ENCODE measurements at places on chromosomes 3 and 15. TPM values are rescaled to one million over a fixed set of nuclear protein-coding genes. Genes with fewer than 3 reads are reported as not detected.

DNA sequence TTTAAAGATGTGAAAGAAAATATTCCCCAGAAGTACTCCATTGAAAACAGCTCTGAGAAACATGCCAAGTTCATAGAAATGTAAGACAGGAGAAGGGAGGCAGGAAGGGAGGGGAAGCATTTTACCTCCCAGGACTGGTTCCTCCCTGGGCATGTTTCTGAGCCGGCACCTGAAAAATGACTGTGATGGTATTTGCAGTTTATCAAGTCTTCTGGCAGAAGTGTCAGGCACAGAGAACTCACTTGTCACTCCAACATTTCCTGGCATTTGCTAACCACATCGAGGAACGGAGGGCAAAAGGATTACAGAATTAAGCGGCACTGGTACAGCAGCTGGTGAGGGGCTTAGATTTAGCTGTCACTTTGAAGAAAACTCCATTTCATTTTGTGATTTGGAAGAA is 1054.0 kb downstream of the TUSC7 start:
- no peak for DNase-seq

- DNase-seq = no peak
These were observed 51.4 kb upstream of the IQSEC1 start for GRCh38 chr3:13124631-13125030.

DNA sequence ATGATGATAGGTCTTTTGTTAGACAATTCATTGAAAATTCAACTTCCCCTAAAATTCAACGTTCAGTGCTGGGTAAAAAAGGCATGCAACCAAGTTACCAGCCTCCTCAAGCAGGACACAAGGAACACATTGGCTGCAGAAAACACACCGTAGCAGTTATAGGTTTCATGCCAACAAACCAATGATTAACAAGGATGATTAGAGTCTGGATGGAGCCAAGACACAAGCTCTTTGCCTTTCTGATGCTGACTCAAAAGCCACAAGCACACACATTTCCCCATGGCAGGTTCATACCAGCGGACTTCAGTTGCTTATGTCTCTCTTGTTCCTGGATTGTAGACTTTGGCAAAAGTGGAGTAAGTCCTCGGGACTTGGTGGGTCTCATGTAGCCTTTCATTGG is 105.8 kb downstream of the DHX30 start:
- DNase-seq = no peak

DNA sequence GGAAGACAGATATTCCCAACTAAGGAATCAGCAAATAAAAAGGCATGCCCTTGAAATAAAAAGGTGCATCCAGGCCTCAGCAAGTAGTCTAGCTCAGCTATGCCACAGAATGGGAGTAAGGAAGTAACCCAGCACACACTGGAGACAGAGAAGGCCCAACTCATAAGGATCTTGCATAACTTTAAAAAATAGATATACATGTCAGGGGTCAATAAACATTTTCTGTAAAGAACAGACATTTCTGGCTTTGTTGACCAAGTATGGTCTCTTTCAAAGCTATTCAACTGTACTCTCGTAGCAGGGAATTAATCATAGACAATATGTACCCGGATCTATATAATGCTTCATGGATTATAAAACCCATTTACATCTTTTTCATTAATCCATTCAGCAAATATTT is 449.3 kb downstream of the TAFA4 start:
- DNase-seq = no peak

- no peak for DNase-seq
These were observed 256.0 kb downstream of the OCA2 start for GRCh38 chr15:27843146-27843545.

GRCh38 chr15:40320931-40321371 is 2.5 kb upstream of the INAFM2 start:
- no peak for DNase-seq

DNA sequence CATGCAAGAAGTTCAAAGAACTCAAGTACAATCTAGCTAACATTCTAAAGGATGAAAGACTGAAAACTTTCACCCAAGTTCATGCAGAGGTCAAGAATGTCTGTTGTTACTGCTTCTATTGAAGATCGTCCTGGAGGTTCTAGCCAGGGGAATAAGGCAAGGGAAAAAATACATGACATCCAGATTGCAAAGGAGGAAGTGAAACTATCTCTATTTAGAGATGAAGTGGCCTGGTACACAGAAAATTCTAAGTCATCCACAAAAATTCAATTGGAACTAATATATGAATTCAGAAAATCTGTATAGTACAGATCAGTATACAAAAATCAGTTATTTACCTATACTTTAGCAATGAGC is 693.0 kb downstream of the NR2F2 start:
- no peak for DNase-seq

GRCh38 chr3:50542177-50543034 is 25.1 kb downstream of the C3orf18 start:
- DNase-seq = no peak

- DNase-seq = peak; percentile 68
These were observed 532.8 kb downstream of the FOXP1 start for GRCh38 chr3:71050538-71051258.

GRCh38 chr15:74622758-74623157 is 7.1 kb downstream of the CLK3 start:
- DNase-seq = no peak

DNA sequence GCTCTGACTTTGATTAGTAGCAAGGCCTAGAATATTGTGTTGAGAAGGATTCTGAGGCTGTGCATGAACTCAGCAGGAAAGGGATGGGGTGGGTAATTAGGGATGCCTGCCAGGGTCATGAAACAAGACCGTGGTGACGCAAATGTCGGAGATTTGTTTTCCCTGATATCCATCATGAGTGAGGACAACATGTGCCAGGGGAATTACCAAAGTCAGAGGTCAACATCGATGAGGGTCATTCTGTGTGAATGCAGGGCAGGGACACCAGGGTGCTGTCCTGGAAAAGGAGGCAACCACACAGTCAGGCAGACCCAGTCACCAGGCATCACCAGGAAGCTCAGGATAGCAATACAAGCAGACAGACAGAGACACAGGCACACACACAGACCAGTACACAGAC is 52.2 kb downstream of the SLCO2A1 start:
- no peak for DNase-seq

DNA sequence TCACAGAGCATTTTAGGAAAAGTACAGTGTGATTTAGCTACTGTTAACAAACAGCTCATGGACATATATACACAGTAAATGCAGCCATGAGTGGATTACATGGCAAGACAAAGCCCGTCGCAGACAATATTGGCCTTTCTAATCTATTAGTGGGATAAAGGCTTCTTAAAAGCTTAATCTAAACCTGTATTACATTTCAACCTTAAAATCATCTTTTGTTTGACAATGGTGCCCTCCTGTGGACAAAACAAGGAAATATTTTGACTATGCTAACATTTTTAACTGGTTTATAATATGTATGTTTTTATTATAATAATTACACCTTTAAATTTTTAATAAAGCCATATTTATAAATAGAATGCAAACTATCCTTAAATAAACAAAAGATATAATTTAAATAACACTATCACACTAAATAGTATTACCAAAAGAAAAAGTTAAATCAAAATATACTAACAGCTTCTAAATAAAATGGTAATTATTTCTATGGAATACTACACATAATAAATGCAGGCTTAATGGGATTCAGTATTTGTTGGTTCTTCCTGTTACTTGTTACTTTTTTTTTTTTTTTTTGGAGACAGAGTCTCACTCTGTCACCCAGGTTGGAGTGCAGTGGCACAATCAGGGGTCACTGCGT is 38.6 kb downstream of the TAFA4 start:
- DNase-seq = no peak

GRCh38 chr3:54986294-54986693 is 58.4 kb upstream of the LRTM1 start:
- DNase-seq = no peak

DNA sequence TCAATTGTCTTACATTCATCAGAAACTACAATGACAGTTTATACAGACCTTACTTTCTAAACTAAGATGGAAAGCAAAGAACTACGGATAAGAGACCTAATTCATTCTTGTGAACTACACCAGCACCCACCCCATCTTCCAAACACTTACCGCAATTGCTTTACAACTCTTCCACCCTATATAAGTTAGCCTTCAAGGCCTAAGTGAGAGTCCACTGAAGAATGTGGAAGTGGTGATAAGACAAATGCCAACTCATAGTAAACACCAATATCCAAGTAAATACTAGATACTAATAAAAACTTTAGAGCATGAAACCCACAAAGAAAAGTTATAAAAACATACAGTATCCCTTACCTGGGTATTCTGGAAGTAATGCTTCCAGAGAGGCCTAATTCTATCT is 13.6 kb downstream of the ARF4 start:
- no peak for DNase-seq

Gene PHLDB2
- 12.2 TPM for total RNA-seq

Gene CCRL2
- total RNA-seq = 6.2 TPM

Gene BOC
- not detected for total RNA-seq

Gene GNAT1
- not detected for total RNA-seq

Gene DPPA4
- 0.36 TPM for total RNA-seq

Gene OIP5
- 8.2 TPM for total RNA-seq

Measured in natural killer cell treated with Interleukin-12 subunit alpha and Interleukin-12 subunit beta and Interleukin-15 and Interleukin-18, amount 100 ng/mL, for 72 hours (primary cell).